Activated T-helper 9 cell treated with anti-CD3 and anti-CD28 coated beads, Interleukin-2, amount 50 U/mL, for 16 hours (primary cell): ENCODE measurements at places on chromosomes 6 and 20.

DNA sequence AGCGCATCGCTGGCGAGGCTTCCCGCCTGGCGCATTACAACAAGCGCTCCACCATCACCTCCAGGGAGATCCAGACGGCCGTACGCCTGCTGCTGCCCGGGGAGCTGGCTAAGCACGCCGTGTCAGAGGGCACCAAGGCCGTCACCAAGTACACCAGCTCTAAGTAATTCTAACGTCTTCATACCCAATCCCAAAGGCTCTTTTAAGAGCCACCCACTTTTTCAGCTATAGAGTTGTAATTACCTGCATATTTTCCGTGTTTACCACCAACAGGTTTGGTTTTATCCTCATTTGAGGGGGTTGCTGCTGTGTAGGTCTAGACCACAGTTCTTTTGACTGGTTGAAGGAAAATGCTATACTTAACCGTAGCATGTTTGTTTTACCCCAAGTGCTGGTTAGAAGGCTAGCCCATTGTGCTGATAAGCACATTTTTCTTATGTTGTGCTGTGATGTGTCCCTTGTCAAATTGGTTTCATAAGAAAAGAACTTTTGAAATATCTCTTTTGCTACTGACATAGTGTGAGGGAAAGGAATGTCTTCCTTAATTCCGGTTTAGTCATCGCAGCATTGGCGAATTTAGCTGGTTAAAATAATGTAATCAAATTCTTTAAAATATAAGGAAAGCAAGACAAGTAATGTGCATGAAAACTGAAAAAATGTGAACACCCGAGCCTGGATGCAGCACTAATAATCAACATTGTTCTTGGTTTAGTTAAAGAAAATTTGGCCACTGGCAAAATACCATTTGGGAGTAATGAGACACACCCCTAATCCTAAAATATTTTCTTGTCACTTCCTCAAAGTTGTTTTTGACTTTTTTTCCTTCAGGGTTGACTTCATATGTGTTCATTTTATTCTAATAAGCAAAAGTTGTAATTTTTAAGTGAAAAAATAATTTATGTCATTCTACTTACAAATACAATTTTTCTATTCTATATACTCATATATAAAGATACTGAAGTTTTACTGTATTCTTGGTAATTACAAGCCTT is 112.8 kb downstream of the HFE start:
- DNase-seq, result no peak

GRCh38 chr6:5763871-5764270 is 242.9 kb downstream of the NRN1 start:
- DNase-seq, result no peak

GRCh38 chr6:20808924-20809323 is 274.7 kb downstream of the CDKAL1 start:
- no peak for DNase-seq

GRCh38 chr6:110689275-110689935 is 125.9 kb downstream of the CDK19 start:
- DNase-seq, result no peak

DNA sequence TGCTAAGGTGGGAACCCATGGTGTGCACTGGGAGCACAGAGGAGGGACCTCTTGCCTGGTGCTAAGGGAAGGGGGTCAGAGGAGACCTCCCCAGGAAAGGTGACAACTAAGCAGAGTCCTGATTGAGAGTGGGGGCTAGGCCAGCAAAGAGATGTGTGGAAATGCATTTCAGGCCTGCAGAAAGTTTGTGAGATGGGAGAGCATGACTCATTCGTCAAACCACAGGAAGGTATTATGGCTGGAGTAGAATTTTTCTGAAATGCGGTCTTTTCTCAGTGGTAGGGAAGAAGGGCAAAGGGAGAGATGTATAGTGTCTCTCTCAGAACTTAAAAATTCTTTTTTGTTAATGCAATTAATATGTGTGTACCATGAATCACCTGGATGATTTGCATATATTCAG is 23.6 kb upstream of the EDN1 start:
- DNase-seq, result no peak

DNA sequence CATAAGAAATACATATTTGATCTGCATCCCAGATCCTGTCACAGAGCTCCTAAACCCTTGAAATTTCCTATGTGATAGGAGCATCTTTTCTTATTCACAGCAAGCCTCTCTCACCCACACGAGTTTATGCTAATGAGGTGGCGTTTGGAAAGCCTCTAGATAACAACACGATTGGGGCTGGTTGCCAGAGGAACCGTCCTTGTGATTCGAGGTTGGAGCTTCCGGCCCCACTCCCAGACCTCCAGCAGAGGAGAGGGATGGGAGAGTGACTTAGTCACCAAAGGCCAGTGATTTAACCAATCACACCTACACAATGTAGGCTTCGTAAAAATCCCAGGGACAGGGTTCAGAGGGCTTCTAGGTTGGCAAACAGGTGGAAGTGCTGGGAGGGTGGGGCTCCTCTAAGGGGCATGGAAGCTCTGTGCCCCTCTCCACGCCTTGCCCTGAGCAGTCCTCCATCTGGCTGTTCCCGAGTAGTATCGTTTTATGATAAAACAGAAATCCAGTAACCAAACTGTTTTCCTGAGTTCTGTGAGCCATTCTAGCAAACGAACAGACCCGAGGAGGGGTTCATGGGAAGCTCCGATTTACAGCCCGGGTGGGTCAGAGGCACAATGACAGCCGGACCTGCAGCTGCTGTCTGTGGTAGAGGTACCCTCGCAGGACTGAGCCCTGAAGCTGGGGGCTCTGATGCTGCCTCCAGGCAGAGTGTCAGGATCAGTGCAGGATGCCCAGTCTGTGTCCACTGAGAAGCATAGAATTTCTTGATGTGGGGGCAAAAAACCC is 238.1 kb upstream of the ARID1B start:
- no peak for DNase-seq

- no peak for DNase-seq
These were observed 8.1 kb upstream of the DLGAP4 start for GRCh38 chr20:36298061-36298460.

GRCh38 chr20:53930651-53931504 is 139.5 kb downstream of the BCAS1 start:
- no peak for DNase-seq

GRCh38 chr20:25300496-25301170 is 52.7 kb downstream of the PYGB start:
- DNase-seq, result no peak

DNA sequence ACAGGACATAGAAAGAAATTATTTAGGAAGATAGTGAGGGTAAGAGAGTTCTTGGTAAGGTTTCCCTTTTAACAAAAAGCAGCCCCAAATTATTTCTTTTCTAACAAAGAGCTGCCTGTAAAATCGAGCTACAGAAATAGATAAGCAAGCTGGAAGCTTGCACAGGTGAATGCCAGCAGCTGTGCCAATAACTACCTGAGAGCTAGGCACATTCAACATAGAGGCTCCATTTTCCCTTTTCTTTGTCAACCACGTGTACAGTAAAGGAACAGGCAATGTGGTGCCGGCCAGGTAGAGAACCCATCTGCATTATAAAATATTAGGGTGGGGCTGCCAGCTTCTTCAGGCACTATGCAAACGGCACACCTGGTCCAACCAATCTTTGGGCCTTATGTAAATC is 341.6 kb upstream of the JAG1 start:
- no peak for DNase-seq

- no peak for DNase-seq
These were observed 377.3 kb upstream of the JAG1 start for GRCh38 chr20:11051136-11051535.

GRCh38 chr6:28311139-28311823 is 24.7 kb downstream of the ZSCAN31 start:
- no peak for DNase-seq

DNA sequence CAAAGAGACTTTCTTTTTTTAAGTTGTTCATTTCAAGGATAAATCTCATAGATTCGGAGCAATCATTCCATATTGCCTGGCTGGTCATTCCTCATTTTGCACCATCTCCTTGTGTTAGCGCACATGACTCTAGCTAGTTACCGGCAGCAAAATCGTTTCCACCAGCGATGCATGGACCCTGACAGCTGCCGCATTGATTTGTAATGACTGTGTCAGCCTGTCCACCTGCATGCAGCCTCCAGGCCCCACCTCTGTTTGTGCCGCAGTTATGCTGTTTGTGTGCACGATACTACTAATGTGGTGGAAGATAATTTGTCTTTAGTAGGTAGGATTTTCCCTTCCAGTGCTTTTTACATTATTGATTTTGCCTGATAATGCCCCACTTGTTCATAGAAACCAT is 164.0 kb downstream of the TBC1D7 start:
- no peak for DNase-seq

- DNase-seq, result no peak
These were observed 3.3 kb upstream of the MOG start for GRCh38 chr6:29653452-29654038.

DNA sequence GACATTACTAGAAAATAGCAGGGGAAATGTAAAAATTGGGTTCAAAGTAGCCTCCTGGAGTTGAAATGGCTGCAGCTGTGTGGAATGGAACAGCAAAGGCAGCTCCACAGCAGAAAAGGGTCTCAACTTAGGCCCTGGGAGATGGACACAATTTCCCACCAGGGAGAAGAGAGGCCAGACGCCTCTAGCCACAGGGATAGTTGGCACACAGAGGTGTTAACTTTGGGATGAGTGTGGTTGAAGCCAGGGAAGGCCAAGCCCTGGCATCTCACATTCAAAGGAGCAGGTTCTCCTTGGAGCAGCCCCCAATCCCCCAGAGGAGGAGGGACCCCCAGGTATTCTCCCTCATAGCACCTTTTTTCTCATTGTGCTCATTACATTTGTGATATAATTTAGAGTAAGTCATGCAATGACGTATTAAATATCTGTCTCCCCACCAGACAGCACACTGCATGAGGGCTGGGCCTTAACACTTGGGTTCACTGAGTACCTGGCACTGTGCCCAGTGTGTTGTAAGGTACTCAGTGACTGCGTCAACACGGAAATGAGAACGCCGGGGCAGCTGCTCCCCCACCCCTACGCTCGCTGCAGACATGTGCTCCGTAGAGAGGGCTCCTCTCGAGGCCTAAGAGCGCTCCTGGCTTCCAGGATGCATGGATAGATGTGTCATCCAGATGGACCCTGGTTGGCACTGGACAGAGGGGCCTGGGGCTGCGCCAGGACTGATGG is 76.0 kb upstream of the CD93 start:
- DNase-seq, result no peak

DNA sequence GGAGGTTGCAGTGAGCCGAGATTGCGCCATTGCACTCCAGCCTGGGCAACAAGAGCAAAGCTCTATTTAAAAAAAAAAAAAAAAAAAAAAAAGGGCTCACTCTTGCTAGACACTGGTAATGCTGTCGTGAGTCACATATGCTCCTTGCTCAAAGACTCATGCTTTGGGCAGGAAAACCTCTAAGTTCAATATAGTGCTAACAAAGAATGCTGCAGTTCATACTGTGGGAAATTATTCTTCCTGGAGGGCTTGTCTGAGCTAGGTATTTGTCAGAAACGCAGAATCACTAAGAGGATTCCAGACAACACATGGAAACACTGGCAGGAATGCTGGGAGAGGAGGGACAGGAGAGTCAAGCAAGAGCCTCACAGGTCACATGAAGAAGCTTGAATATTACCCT is 2.3 kb upstream of the LYRM2 start:
- DNase-seq, result no peak
